Smooth muscle cell of the coronary artery (primary cell): ENCODE measurements at places on chromosomes 6 and 20. TPM values are rescaled to one million over a fixed set of nuclear protein-coding genes. Genes with fewer than 3 reads are reported as not detected.

Gene STX11
- total RNA-seq: 0.35 and 1.7 TPM in 2 replicates

Gene SLC32A1
- not detected in 2 replicates for total RNA-seq

Gene MOG
- total RNA-seq: not detected in 2 replicates

Gene LRRN4
- total RNA-seq: under 0.01 TPM in 1 of 2 replicates, not detected in the other

Gene CRYBG1
- total RNA-seq: 0.60 and 3.7 TPM in 2 replicates

Gene MTCH1
- total RNA-seq: 223 and 309 TPM in 2 replicates

Gene DEFB128
- not detected in 2 replicates for total RNA-seq

Gene FOXF2
- 0.08 and 1.2 TPM in 2 replicates for total RNA-seq

Gene GPR63
- total RNA-seq: 0.08 and 0.23 TPM in 2 replicates

Gene RBPJL
- total RNA-seq: not detected in 2 replicates

Gene ACSS2
- total RNA-seq: 25.6 and 38.3 TPM in 2 replicates
